ENCODE measurements at places on chromosomes 7 and 10. TPM values are rescaled to one million over a fixed set of nuclear protein-coding genes. Genes with fewer than 3 reads are reported as not detected.

CC2D2B gene
- total RNA-seq: 0.22 TPM

CALCR gene
- 0.05 TPM for total RNA-seq

COL26A1 gene
- total RNA-seq: not detected

ZSWIM8 gene
- 45.3 TPM for total RNA-seq

CLRN3 gene
- not detected for total RNA-seq

- no peak for DNase-seq
Measured at GRCh38 chr7:35522697-35523096, 172.2 kb downstream of the HERPUD2 start.

- no peak for DNase-seq
Measured at GRCh38 chr10:71846816-71847215, 4.2 kb downstream of the PSAP start.

DNA sequence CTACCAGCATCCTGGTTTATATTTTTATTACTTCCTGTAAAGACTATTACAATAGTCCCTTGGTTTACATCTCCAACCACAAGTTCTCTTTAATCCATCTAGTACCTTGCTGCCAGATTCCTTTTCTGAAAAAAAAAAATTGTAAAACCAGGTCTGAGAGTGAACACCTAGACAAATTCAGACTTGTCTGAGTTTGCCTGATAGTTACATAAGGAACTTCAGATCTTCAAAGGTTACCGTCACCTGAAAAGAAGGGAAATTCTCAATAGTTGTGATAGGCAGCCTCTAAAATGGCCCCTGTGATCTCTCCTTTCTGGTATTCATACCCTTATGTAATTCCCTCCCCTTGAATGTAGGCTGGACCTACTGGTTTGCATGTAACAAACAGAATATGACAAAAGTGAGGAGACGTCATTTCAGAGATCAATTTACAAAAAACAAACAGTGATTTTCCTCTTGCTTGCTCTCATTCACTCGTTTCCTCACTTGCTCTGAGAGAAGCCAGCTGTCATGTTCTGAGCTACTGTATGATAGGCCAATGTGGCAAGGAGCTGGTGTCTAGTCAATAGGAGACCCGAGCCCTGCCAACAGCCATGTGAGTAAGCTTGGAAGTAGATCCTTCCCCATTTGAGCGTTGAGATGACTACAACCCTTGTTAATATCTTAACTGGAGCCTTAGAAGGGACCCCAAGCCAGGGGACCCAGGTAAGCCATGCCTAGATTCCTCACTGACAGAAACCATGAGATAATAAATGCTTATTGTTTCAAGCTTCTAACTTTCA lies 110.9 kb upstream of the LSM8 start:
- DNase-seq: no peak

DNA sequence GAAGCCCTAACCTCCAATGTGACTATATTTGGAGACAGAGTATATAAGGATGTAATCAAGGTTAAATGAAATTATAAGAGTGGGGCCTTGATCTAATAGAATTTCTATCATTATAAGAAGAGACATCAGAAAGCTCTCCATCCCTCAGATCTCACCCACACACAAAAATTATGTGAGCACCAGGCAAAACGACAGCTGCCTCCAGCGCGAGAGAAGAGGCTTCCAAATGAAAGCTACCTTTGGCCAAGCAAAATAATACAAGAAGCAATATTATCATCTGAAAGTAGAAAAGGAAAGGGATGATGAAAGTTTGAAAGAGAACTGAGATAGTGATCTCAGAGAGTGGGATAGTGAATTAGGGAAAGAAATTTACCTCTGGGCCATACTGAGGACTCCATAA lies 1192.5 kb downstream of the NXPH1 start:
- DNase-seq: no peak

DNA sequence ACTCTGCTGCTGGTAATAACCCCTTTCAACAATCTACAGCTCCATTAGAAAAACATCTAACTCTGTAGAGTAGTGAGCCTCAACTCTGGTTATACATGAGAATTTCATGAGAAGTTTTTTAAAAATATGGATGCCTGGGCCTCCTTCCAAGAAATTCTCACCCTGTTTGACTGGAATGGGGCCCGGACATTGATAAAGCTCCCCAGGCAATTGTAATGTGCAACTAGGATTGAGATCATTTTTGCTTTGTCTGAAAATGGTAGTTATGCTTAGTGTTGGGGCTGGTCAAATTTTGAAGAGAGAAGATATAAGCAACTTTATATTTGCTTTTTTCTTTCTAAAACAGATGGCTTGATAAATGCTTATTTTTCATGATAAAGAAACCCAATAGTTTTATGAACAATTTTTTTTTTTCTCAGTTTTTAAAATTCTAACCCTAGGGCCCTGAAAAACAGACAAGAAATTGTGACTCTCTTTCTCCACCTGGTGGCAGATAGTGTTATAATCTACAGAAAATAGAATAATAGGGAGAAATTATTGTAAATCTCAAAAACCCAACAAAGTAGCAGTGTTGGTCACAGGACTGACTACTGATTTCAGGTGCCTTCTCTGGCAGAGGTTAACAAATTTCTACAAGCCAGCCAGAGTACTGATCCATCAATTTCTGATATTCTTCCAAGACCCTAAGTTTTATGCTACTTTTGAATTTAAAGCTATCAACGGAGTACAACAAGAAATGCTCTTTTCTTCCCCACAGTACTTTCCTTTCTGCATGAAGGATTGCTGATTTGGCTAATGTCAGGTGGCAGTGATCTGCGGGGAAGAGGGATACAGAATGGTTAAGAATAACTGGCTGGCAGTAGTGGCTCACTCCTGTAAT lies 174.8 kb downstream of the DKK1 start:
- DNase-seq: no peak

DNA sequence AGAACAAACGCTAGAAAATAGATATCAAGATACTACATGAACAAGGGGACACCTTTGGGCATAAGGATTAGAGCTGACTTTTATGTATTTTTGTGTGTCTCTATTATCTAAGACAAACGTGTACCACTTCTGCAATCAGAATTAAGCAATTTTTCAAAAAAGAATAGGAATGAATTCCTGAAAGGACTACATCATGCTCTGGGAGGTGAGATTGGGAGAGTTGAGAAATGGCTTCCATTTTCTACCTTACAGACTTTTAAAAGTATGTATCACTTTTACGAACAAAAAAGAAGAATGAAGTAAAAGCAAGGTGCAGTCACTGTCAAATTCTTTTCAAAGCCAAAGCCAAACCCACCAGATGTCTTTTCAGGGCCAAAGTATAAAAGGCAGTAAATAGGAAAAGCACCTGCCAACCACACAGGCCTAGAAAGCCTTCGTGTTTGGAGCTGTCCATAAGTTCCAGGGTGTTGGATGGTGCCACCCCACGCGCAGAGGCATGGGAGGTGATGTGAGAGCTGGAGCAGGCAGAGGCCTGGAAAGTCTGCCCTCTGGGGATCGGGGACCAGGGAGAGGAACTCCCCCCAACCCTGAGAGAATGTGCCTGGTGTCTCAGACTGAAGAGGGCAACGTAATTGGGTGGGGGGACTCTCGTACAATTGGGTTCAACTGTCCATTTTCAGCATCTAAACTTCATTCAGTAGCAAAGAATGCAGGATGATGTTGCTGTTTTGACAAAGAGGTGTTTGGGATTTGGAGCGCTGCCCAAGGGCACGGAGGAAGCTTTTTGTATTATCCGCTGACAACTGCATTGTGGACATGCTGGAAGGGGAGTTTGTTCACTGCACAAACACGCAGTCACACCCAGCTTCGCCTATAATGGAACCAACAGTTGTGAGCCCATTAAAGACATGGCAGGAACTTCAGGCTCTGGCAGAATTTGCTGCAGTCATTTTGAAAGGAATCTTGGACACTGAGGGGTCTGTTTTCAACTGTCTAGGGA lies 17.6 kb upstream of the CTBP2 start:
- no peak for DNase-seq

- no peak for DNase-seq
Measured at GRCh38 chr7:16590424-16590823, 55.1 kb downstream of the ANKMY2 start.

DNA sequence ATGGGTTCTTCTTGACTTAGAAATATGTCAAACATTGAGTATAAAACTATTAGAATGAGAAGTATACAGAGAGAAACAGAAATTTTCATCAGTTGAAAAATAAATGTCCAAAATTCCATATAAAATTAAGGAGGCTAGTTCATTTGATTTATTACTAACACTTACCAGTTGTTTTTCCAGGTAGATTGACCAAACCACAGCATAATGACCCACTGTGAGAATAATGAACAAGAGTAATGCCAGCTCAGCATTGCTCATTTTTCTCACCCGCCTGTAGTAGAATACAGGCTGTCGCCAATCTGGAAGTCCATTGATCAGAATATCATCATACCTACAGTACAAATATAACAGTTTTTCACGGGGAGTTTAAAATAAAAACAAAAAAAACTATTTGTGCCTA lies 82.9 kb downstream of the DNAJC1 start:
- no peak for DNase-seq
